ENCODE measurements at places on chromosomes 4 and X.

DNA sequence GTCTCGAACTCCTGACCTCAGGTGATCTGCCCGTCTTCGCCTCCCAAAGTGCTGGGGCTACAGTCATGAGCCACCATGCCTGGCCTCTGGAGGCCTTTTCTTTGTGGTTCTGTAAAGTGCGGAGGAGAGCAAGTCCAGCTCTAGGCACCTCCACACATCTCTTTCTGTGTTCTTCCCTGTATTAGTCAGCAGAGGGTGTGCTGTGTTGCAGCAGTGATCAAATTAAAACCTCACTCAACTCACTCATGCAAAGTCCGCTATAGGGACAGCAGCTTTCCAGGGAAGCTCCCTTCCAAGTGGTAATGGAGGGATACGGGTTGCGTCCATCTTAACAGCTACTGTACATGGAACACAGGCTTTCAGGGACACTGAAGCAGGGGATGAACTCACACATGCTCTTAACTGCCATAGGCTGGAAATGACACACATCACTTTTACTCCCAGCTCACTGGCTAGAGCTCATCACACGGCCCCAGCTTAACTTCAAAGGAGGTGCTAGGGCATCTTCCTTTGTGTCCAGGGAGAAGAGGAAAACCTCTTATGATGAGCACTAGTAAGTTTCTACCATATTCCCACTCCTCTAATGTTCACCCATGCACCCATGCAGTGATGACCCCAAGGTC lies 36.0 kb upstream of the CCNG2 start:
- DNase-seq: no peak

DNA sequence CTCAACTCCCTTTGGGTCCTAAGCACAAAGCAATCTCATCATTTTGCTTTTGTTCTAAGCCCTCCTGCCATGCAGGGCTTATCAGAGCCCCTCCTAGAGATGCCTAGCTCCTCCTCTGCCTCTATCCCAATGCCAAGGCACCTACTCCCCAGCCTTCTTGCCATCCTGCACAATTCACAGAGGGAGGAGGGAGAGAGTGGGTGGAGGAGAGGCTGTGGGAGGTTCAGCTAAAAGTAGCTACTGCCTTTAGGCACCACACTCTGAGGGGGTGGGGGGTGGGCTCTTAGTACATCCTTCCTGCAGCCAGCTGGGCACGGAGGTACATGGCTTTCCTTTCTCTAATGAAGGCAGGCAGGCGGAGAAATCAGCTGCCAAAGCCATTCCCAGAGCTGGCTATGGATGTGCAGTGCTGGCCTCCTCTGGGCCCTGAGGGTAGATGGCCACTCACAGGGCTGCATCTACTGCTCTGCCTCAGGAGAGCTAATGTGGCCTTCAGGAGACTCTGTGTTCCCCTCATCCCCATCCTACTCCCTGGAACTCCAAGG lies 40.1 kb downstream of the ARHGEF9 start:
- DNase-seq: no peak

DNA sequence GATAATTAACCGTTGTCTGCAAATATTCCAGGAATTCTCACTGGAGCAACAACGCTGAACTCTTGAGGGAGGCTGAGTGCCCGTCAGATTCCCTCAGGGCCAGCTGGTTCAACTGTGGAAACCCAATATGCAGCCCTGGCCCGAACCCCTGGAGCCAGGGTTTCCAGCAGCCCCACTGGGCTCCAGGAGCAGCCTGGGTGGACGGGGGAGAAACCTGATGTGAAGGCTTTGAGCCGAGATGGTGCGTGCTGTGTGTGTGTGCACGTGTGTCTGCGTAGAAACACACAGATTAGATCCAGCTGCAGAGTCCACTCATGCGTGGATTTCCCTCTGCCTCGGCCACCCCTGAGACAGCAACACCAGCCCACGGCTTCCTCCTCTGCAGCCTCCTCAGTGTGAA lies 19.4 kb upstream of the SLC25A6 start:
- no peak for DNase-seq

DNA sequence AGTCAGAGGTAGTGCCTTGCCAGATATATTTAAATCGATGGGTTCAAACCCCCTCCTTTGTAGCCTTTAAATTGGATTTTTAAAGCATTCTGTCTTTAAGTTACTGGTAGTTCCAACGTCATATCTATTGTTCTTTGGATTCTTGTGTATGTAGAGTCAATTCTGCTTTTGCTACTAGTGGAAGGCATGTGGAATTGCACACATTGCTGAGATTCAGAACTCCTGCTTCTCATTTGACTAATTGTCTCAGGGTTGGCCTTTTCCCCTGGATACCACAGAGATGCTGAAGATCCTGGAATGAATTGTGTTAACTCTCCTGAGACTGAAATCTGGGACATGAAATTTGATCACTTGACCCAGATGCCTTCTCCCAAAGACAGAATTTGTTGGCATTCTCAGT lies 328.3 kb upstream of the RPS6KA3 start:
- DNase-seq: no peak

GRCh38 chr4:156966836-156967235 lies 4.8 kb downstream of the PDGFC start:
- no peak for DNase-seq

DNA sequence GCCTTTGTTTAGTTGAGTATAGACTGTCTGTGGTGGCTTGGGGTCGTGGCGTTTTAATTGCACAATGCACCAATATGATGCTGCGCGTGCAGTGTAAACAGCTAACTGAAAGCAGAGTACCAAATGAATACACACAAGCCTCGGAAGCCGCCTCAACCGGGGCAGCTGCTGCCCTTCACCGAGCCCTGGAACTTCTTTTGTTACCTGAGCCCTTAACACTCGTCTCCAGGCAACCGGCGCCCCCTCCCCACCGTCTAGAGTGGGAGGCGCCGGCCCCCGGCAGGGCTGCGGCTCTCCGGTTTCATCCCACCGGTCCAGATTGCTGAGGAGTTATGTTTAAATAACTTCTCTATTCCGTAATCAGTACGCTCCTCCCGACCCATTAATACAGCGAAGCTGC lies 173.2 kb upstream of the TBL1X start:
- DNase-seq: no peak

- DNase-seq: no peak
Measured at GRCh38 chr4:137474711-137475301, 57.5 kb downstream of the PCDH18 start.

DNA sequence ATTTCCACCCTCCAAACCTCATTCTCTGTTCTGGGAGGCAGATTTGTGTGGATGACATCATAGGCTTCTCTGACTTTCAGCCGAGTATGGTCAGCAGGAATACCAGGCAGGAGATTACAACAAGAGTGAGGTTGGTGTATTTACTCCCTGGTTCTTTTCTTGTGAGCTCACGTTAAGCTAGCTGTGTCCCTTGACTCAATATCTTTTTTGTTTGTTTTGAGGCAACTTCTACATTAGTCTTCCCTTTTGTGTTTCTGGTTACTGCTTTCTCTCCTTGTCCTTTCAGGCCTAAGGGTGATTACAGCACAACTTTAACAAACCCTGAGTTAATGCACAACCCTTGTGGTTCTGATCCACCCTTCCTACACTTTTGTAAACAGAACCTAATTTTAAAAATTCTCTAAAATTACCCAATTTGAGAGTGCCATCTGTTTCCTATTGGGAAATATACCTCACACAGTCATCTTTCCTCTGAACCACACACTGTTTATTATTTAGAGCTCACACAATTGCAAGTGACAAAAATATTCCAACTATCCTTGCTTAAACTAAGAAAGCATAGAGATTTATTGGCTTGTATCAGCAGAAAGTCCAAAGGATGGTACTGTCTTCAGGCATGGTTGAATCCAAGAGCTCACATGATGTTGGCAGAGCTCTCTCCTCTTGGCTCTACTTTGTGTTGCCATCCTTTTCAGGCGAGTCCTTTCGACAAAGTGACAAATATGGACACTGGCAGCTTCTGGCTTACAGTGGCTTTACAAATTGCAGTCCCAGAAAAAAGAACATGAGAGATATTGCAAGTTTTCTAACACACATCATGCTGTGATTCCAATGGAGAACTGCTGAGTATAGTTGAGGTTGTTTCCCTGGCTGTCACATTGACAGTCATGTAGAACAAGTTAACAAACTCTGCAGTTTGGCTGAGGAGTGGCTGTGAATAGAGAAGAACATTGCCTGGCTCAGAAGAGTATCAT lies 150.5 kb upstream of the DDIT4L start:
- DNase-seq: no peak

DNA sequence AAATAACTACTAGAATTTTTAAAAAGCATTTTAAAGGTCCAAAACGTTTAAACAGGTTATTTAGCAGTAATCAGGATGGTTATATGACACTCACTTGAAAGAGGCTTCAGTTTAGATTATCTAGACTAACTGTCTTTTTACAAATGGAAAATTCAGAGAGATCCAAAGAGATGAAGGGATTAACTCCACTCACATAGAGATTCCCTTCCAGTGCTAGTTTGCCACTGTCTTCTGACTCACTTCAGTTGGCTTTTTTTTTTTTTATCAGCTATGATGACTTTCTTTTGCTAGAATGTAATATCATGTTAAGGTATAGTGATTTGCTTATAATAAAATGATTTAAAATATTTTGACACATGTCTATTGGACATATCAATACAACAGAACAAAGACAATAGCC lies 43.8 kb downstream of the GALNT7 start:
- DNase-seq: no peak
